ENCODE measurements at places on chromosomes 11 and 22.
A peak's percentile ranks its signal among the peaks of the same experiment; 100 is the strongest.

DNA sequence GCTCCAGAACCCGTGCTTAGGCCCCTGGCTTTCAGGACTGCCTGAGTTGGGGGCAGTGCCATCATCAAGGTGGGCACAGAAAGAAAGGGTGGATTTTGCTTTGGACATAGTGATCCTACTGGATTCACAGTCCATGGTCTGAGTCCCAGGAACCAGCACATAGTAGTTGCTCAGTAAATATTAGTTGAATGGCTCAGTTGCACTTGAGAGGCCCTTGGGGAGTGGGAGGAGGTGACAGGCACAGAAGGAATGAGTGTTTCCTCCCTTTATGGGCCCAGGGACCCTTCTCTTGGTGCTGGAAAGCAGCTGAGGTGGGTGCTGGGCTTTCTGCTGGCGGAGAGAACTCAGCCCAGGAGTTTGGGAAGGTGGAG lies 16.6 kb downstream of the ARHGEF17 start:
- DNase-seq = no peak

GRCh38 chr22:28394513-28395110 lies 285.0 kb downstream of the TTC28 start:
- DNase-seq = no peak

DNA sequence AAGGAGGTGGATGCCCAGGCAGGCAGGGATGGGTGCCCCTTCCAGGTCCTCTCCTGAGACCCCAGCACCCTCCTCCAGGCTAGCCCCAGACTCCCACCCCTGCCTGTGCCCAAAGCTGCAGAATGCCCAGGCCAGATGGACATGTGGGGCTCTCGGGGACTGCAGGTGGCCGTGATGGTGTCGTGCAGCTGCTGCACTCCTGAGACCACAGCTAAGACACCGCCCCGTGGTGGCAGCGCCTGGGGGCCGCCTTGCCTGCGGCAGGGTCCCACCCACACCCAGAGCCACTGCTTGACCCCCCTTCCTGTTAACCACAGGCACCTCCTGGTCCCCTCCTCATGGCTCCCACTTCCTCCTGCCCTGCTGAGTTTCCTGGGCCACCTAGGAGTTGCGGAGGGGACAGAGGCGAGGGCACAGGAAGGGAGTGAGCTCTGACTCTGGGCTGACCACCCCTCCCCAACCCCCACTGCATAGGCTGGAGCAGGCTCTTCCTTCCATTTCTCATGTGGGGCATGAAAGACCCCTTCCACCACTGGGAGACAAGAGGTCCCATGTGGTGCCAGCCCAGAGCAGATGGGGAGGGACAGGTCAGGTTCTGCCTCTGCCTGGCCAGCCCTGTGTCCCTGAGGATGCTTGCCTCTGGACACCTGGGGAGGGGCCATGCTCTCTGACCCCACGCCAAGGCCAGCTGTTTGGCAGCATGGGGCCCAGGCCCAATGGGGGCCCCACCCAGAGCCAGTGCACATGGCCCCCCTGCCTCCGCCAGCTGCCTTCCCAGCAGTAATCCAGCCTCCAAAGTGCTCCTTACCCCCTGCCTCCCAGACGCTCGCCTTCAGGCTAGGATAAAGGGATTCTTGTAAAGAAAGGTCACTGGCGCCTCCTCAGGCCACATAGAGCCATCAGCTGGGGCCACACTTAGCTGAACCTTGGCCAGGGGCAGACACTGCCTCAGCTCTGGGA lies 29.3 kb downstream of the OSBPL5 start:
- no peak for DNase-seq

GRCh38 chr22:41831383-41831782 lies 1.5 kb upstream of the SREBF2 start:
- no peak for DNase-seq

DNA sequence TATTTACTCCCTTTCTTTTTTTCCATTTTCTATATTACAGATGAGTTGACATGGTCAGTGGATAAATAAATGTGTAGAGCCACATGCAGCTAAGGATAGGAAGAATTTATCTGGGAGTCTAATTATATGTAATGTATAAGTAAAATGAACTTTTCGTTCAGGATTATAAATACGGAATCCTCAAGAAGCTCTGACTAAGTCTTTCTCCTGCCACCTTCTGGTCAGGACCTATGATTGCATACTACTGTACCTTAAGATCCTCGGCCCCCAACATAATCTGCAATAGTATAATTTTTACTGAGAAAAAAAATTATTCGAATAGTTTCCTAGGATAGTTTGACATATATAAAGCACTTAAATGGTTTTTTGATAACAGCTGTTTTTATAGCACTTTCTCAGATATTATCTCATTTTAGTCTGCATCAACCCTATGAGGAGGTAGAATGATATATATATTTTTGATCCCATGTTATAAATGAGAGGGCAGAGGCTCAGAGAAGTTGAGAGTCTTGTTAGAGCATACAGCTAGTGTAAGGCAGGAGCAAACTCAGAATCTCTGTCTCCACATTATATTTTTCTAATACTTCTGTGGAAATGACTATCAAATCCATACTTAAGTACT lies 36.1 kb downstream of the CCDC90B start:
- peak; percentile 43 for DNase-seq

DNA sequence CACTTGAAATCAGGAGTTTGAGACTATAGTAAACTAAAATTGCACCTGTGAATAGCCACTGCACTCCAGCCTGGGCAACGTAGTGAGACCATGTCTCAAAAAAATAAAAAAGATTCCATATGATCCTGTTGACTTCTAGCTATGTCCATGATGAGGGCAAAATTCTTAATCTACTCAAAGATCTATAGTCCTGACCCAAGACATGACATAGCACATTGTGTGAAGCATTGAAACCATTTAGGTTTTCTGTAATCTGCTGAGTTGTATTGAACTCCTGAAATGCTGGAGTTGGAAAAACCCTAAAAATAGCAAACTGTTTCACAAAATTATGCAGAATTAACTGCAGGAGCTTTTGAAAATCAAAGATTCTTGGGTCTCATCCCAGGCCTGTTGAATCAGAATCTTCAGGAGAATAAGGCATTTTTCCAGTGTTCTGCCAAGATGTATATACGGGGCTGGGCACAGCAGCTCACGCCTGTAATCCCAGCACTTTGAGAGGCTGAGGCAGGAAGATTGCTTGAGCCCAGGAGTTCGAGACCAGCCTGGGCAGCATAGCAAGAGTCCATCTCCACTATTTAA lies 29.8 kb upstream of the LDHA start:
- no peak for DNase-seq

GRCh38 chr11:102307727-102308038 lies 9.6 kb upstream of the BIRC3 start:
- DNase-seq = no peak

DNA sequence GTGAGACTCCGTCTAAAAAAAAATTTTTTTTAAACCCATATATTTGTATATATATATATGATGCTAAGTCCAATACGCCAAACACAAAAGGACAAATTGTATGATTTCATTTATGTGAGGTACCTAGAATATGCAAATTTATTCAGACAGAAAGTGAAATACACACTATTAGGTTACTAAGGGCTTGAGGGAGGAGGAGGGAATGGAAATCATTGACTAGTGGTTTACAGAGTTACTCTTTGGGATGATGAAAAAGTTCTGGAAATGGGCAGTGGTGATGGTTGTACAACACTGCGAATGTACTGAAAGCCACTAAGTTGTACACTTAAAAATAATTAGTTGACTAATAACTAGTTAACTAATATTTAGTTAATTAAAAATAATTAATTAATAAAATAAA lies 36.2 kb upstream of the FGF3 start:
- no peak for DNase-seq

DNA sequence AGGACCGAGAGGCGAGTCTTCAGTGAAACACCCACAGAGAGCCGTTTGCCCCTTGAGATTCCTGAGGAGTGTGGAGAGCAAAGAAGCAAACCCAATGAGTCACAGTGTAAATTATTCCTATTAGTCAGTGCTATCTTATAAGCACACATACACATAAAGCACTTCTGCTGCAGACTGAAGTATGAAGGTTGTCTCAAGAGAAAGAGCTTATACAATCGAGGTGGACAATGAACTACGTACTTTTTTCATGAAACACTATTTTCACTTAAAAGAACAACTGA lies 37.3 kb downstream of the GALNT18 start:
- DNase-seq = no peak

DNA sequence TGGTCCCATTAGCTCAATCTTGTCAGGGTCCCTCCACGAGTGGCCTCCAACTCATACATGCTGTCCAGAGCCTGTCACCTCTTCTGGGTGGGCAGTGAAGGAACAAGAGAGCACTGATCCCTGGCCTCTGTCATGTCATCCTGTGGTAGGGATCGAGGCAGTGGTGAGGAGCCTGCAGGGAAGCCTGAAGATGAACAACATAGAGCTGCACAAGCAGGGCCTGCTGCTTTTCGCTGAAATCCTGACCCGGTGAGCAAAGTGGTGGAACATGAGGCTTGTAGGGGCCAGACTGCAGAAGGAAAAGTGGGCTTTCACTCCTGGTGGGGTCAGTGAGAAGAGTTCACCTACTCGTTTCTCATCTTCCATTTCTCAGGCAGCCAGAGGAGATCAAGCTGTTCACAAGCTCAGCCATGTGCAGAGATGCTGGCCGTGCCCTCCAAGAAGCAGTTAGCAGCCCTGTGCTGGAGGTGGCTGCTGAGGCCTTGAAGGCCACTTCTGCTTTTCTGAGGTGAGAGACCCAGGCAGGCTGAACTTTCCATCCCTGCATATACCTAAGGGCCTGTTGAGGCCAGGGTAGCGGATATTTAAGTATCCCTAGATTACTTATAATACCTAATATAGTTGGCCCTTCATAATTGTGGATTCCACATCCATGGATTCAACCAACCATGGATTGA lies 32.9 kb downstream of the MEI1 start:
- no peak for DNase-seq

DNA sequence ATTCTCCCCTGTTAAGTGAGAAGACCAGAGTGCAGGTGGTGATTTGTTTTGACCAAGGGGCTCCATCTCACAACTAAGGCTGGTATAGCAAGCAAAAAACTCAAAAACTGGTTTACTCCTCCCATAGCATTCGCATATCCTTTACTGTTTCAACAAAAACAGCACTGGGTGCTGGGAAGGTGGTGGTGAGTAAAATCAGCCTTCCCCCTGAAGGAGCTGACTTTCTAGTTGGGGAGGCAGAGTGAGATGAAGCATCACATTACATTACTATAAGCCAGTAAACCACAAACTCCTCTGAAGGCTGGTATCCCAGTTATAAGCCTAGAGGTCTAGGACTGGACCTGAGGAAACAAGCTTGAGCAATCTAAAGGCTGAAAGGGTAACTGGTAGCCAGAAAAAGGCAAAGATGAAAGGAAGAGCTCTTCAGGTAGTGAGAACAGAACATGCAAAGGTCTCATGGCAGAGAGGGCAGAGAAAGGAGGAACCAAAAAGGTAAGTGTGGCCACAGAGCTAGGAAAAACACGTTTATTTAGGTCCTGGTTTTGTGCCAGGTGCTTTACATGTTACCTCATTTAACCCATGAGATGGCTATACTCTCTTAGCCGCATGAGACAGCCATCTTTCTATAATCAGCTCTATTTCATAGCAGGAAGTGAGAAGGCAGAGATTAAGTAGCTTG lies 22.3 kb downstream of the TMEM123 start:
- DNase-seq = no peak

GRCh38 chr22:24758164-24758799 lies 16.2 kb downstream of the PIWIL3 start:
- peak; percentile 43 for DNase-seq

- DNase-seq = no peak
Measured at GRCh38 chr11:73585834-73586575, 11.9 kb downstream of the FAM168A start.

GRCh38 chr11:11306855-11307254 lies 46.2 kb downstream of the CSNK2A3 start:
- no peak for DNase-seq
